Mesenteric fat pad (tissue), 1 donor: ENCODE measurements at places on chromosomes 3 and 15. TPM values are rescaled to one million over a fixed set of nuclear protein-coding genes. Genes with fewer than 3 reads are reported as not detected.

Gene HRG
- total RNA-seq = not detected

Gene ECE2
- not detected for total RNA-seq

DNA sequence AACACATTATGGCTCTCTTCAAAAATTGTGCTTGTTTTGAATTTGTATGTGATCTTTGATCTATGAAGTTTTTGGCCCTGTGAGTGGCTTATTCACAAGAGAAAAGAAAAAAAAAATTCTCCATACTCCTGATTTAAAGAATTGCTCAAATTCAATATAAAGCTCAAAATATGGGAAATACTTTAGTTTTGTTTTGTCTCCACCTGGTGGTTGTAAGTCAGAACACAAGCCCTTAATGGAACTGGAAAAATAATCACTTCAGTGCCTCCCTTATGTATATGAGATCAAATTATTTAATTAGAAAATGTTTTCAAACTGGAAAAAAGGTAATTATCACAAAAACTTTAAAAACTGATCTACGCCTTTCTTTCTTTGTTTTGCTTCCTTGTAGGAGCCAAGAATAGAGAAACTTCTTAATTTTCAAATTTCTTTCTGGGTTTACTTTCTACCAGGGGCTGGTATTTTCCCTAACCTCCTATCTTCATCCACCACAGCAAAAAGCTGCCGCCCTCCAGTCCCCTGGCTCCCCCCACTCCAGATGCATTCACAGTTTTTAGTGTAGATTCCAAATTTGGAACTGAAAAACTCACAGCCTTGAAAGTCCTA is 50.6 kb downstream of the SERP1 start:
- no peak for DNase-seq

DNA sequence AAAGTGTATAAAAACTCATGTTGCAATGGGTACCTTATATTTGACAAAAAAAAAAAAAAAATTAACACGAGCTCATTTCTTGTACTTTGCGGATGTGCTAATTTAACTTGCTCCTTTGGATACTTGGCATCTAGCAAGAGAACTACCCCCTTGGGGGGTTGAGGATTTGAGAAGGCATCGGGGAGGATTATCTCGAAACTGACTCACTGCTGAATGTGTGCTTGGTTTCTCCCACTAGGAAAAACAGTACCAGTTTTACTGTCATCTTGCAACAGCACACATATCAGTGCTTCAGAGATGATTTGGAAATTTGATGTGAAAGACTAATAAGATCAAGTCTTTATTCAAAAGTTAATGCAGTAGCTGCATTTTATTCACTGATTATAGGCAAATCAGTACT is 891 bp downstream of the EXOG start:
- DNase-seq = no peak

- no peak for DNase-seq
These were observed 60.1 kb downstream of the RAD18 start for GRCh38 chr3:8903191-8903590.

GRCh38 chr3:129161860-129162271 is 1.0 kb upstream of the ISY1 start:
- no peak for DNase-seq

DNA sequence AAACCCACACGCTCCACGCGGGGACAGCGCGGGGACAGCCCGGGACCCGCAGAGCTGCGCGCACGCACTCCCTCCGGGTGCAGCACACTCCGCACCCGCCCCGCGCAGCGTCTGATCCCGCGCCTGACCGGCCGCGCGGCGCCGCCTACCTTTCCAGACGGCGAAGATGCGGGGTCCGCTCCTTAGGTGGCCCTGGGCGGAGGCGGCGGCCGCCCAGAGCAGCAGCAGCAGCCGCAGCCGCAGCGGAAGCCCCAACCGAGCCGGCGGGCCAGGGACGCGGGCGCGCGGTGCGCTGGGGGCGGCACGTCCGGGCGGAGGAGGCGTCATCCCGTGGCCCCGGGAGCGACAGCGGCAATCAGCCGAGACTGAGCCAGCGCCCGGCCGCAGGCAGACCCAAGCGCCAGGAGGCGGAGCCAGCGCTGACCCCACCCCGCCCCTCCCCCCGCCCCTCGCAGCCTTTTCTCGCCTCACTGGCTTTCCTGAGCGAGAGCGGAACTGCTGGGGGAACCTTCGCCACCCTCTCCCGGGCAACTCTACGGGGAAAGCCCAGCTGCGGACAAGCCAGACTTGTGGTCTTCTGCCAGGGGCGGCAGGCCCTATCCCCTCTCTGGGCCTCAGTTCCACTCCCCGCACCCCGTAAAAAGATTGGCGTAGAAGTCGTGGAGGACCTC is at the start of gene SEMA7A:
Gene SEMA7A (minus strand): TSS at position 367 of the 671 bp plus-strand sequence. CDS start 40 bp downstream, at position 327.
- DNase-seq = peak; percentile 96

DNA sequence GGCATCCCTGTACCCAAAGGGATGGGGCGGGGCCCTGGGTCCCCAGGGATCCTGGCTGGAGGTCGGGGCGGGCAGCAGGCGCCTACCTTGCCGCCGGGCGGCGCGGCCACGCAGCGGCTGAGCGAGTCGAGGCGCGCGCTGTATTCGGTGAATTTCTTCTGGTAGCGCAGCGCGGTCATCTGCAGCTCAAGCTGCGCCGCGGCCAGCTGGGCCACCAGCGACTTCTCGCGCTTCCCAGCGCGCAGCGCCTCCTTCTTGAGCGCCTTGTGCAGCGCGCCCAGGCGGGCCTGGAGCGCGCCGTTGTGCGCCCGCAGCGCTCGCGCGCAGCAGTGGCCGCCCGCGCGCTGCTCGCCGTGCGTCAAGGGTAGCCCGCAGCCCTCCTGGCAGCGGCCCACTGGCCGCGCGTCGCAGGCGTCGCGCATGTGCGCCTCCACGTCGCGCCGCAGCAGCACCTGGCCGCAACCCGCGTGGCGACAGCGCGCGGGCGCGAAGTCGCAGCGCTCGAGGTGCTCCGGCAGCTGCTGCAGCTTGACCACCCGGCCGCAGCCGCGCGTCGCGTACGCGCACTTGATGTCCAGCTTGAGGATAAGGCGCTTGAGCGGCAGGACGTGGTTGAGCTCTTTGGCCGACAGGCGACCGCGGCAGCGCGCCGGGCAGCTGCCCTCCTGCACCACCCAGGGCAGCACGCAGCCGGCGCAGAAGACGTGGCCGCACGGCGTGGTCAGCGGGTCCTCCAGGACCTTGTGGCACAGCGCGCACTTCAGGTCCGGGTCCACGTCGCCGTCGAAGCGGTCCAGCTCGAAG is 522 bp downstream of the PDZRN3 start:
- DNase-seq = no peak

DNA sequence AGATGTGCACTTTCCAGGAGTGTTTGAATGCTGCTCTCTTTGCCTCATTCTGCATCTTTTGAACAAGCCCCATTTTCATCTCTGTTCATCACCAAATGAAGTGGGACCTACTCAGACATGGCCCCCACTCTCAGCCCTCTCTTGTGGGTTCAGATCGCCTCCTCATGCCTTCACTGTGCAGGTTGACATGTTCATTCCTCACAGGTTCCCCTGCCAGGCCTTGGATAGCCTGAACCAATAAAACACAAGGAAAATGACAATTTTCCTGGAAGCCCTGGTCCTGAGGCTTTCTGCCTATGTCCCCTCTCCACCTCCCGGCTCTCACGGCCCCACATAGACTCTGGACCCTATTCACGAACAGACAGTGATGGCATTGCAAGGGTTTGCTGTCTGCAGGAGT is 17.7 kb downstream of the KLF15 start:
- DNase-seq = peak; percentile 26

DNA sequence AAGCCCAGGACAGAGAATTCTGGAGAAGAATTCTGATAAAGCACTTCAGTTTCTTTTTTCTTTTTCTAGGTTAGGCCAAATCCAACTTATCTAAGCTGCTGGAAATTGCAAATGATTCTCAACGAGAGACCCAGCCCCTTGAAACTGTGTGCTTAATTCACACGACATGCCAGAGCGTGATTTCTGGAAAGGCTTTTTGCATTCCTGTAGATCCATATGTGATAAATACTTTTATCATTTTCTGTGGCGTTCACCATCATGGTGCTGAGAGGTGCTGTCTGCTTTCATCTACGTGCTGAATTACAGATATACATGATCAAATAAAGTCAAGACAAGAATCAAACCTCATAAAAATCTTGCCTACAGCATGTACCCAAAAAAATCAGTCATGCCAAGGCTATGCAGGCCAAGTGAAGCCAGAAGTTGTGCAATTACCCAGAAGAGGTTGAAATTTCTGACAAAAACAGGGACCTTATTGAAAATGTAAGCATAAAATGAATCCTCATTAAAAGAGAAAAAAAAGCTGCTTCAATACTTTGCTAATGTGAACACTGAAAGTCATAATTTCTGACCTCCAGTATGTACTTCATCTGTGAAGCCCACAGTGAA is 10.8 kb upstream of the MEF2A start:
- no peak for DNase-seq

DNA sequence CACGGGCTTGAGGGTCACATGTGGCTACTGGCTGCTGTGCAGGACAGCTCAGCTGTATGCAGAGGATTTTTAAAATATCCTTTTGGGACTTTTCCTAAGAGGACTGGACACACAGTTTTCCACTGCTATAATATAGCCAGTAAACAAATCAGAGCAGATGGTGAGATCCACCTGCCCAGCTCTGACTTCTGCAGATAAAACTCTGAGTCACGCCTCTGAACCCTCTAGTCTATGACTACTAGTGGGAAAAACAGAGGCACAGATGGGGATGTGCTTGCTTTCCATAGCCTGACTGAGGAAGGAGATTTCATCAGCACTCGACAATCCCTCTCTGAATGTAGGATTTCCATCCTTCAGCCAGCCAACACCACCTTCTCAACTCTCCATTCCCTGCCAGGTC is 45.1 kb downstream of the COLQ start:
- DNase-seq = no peak

- DNase-seq = no peak
These were observed 284.6 kb upstream of the C2CD4B start for GRCh38 chr15:62449638-62450037.

GRCh38 chr3:9951598-9951961 is 628 bp downstream of the PRRT3 start:
- peak; percentile 87 for DNase-seq

- DNase-seq = no peak
These were observed 202.0 kb upstream of the VEPH1 start for GRCh38 chr3:157705258-157705657.
